Skin of body (tissue), 3 donors: ENCODE measurements at places on chromosomes 7 and 10. TPM values are rescaled to one million over a fixed set of nuclear protein-coding genes. Genes with fewer than 3 reads are reported as not detected.

Gene LRRC17
- total RNA-seq = 92.4 TPM

Gene CREB3L2
- 34.5 TPM for total RNA-seq

Gene FXYD4
- not detected for total RNA-seq

Gene CHRM2
- total RNA-seq = 0.20 TPM

Gene ADRB1
- total RNA-seq = 0.79 TPM

Gene SLC26A3
- not detected for total RNA-seq

Gene RAPGEF5
- 43.9 TPM for total RNA-seq
